GM12865 (cell line): ENCODE measurements at places on chromosomes 4 and X.

DNA sequence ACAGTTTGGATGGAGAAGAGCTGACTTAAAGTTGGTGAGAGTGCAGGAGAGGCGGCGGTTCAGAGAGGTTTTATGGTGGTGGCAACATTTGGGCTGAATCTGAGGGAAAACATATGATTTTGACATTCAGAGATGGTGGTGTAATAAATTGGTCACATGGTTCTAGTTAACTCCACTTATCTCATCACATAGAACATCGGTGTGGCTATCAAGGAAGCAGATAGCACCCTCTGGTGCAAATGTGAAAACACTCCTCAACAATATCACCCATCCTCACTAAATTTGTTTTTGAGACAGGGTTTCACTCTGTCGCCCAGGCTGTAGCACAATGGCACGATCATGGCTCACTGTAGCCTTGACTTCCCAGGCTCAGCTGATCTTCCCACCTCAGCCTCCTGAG is 28.8 kb downstream of the SUPT20HL2 start:
- peak; percentile 29 for DNase-seq

DNA sequence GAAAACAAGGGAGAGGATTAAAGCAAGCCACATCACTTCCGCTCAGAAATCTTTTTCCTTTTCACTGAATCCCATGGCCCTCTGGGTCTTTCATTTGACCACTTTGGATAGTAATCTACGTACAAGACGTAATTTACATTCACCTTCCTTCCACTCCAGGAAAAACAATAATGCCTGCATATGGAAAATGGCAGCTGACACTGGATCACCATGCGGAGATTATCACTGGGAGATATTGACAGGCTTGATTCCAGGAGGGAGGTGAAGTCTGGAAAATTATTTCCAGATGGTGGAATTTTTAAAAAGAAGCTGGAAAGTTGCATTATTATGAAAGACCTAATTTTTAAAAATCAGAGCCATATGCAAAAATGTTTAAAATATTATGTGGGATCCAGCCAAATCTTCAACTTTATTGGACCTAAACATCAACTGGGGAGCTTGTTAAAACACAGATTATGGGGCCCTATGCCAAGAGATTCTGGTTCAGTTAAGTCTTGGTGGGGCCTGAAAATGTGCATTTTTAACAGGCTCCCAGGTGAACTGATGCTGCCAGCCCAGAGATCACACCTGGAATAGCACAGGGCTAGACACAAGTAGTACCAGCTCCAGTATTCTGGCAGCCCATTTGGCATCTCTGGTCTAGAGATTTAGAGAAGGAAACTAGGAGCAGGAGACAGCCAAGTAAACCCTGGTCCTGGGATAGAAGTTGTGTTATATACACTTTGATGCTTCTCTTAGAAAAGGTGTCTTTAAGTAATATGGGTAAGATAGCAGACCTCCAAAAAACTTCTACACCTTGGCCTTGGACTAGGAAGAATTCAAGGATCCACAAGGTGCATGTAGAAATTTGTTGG is 290.3 kb upstream of the LDB2 start:
- DNase-seq: no peak

DNA sequence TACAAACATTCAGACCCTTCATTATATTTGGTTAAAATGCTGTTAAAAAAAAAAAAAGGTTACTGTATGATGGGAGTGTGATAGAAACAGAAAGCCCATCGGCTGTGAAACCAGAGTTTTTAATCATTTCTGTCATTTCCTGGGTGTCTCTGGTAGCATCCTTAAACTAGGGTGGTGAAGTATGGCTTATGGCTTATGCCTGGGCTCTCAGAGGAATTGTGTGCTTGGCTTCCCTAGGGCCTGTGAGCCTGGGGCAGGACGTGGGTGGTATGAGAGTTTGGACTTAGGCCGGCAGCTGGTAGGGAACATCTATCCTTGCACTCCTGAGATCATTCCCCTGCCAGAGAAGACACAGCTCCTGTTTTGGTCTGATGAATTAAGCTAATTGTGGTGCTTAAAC is 52.2 kb downstream of the DCUN1D4 start:
- DNase-seq: peak; percentile 38

DNA sequence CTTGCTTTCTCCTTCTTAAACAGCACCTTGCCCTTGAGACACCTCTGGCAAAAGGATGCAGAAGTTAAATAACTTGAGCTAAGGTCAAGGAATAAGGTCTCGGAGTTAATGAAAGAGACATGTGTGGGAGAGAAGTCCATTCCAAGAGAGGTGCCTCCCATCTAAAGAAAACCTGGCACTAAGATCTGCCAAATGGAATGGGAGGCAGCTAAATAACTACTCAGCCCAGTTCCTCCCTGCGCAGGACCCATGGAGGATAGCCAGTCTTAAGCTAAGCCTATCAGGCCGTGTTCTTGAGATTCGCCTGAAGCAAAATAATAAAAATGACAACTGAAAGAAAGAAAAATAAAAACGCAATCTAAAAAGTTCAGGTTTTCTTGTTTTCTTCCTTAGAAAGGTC is 20.7 kb upstream of the ELF4 start:
- DNase-seq: no peak

GRCh38 chrX:68696267-68696990 is 49.0 kb downstream of the STARD8 start:
- no peak for DNase-seq

DNA sequence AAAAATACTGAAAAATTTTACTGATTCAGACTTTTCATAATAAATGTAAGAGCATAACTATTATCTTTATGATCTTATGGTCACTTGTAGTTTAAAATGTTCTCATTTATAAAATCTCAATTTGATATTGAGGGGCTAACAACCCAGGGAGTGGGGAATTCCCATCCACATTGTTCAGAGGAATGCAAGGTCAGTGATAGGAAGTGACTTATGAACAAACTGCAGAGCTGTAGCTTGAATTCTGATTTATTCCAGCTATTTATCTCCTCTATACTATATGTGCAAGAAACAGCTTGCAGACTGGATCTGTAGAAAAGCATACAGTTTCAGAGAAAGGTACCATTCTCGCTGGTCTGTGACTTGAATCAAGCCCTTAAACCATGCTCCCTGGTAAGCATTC is 61.6 kb downstream of the SEC24D start:
- DNase-seq: no peak

GRCh38 chr4:117134386-117134785 is 49.0 kb upstream of the TRAM1L1 start:
- DNase-seq: peak; percentile 60
